EH (cell line): ENCODE measurements at places on chromosomes 13 and 19.

GRCh38 chr19:34489175-34489574, 7.6 kb downstream of the WTIP start:
- DNase-seq = no peak

DNA sequence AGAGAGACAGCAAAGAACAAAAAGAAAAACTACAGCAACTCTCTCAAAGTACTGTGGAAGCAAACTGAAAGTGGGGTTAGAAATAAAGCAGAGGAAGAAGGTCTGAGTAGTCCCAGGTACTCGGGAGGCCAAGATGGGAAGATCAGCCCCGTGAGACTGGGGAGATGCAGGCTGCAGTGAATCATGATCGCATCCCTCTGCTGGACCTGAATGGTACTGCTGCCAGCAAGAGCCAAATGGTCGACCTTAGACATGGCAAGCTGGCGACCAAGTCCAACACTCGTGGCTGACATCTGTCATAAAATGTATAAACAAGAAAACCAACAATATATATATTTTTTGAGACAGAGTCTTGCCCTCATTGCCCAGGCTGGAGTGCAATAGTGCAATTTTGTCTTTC, 33.7 kb upstream of the ZNF724 start:
- peak; percentile 43 for DNase-seq

- DNase-seq = no peak
Measured at GRCh38 chr13:114013952-114014629, 40.2 kb upstream of the C13orf46 start.

GRCh38 chr13:103006641-103007426, 59.4 kb downstream of the SLC10A2 start:
- peak; percentile 12 for DNase-seq

GRCh38 chr19:8615024-8615423, 4.5 kb upstream of the ADAMTS10 start:
- no peak for DNase-seq

DNA sequence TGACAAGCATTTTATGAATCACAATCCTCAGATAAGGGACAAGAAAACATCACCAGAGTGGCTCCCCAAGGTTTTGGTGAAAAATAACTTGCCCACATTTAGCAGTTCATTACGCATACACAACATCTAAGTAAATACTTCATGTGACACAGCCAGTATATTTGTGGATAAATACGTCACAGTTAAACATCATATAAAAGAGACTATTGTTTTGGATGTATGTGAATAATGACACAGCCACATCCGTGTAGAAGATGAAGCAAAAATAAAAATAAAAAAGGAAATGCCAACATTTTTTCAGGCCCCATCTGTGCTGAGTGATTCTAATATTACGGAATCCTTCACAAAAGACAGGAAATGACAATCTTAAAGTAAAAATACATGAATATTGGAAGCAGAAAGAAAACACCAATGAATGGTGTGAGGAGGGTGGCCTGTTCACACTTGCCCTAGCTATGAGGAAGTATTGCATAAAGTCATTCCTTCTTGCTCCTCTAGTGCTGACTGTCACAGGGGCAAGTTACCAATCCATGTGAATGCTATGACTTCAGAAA, 457.1 kb downstream of the KLF12 start:
- DNase-seq = peak; percentile 63

DNA sequence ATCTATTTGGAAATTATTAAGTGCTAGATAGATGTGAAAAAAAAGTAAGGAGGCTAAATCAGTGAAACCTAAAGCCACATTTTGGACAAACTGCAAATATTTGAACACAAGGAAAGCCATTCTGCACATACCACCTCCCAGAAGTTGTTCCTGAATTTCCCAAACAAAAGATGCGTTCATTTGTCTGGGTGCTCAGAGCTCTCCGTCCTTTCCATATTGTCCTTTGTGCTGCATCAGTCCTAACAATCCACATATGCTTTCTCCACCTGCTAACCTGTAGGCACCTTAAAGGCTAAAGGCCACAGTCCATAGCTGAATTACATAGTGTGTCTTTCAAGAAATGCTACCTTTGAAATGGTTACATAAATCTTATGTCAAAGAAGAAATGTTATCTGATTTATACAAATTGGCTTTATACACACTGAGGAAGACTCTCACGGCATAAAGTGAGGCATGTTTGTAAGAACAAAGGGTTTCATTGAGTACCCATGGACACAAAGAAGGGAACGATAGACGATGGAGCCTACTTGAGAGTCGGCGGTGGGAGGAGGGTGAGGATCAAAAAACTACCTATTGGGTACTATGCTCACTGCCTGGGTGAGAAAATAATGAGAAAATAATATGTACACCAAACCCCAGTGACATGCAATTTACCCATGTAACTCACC, 182.0 kb downstream of the RGCC start:
- DNase-seq = no peak

GRCh38 chr13:74920361-74920760, 561.6 kb downstream of the TBC1D4 start:
- no peak for DNase-seq

DNA sequence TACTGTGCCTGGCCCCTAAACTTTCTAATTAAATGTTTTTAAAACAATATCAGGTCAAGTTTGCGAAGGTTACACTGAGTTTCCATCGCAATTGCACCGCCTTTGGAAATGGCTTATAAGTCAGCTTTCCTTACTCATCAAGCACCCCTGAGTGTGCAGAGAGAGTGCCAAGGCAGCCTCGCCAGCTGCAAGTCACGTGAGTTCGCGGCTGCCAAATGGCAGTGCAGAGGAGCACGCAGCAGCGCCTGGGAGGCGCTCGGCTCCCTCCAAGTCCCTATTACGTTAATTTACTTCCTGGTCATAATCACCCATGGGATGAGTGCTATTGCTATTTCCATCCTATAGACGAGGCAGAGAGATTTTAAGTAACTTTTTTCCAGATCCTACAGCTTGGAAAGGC, 319.6 kb downstream of the TEX29 start:
- DNase-seq = no peak

- DNase-seq = peak; percentile 63
Measured at GRCh38 chr13:27644302-27644701, 22.6 kb downstream of the POLR1D start.

DNA sequence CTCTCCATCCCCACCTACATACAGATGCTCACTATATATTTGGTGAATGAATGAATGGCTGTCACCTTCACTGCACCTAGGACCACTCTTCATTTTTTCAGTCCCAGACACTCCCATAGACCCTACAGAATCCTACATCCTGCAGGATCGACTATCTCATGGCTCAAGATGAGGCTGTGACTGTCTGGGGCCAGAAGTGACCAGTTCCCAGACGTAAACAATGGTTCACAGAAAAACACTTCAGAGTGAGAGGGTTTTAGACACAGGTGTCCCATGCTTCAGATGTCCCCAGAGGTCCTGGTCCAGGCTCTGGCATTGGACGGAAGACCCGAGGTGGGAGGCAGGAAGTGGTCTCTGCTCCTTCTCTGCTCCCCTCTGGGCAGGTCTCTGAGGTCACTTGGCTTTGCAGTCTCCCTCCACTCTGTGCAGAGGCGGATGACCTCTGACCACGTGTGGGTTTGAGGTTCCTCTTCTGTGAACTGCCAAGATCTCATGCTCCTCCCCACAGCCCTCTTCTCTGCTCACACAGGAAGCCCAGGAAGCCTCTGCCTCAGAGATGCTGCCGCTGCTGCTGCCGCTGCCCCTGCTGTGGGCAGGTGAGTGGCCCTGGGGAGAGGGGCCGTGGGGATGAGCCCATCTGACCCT, 24.9 kb downstream of the SIGLEC7 start:
- DNase-seq = no peak

GRCh38 chr19:9156304-9156703, 16.1 kb downstream of the ZNF317 start:
- DNase-seq = no peak

DNA sequence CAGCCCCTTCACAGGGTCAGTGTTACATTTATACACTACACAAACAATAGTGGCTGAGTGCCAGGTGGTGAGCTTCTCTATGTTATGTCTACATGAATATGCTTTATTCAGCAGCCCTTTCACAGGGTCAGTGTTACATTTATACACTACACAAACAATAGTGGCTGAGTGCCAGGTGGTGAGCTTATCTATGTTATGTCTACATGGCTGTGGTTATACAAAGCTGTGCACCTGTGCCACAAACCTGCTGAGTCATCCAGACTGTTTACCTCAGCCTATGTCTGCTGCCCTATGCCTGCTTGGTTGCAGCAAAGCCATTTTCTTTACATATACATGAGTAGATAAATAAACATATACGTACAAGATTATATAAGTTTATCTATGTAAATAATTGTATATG, 76.5 kb downstream of the ZNF726 start:
- no peak for DNase-seq

GRCh38 chr19:33396701-33397535, 23.4 kb downstream of the CEBPG start:
- DNase-seq = peak; percentile 36

DNA sequence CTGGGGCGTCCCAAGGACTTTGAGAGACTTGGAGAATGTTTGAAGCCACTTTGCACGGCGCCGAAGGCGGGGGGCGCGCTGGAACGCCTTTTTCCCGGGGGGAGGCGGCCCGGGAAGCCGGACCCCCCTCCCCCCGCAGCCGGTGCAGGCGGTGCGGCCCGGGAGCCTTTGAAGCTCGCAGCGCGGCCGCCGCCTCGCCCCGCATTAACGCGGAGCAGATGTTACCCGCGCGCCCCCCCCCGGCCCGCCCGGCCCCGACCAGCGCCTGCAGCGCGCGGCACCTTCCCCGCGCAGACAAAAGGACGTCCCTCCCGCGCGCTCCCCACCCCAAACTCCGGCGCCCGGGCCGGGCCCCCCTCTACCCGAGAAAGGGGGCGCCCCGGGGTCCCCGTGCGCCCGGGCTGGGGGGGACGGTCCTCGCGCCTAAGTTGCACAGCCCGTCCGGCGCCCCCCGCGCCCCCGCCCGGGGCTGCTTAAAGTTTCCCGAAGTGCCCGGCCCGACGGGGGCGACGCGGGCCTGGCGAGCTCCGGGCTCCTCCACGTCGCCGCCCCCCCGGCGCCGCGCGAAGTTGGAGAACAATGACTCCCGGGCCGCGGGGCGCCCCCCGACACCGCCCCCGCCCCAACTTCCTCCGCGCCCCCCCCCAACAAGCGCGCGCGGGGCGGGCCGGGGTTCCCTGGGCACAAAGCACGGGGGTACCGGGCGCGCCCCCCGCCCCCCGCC, 685 bp downstream of the TCF3 start:
- peak; percentile 44 for DNase-seq

- DNase-seq = peak; percentile 55
Measured at GRCh38 chr13:111046590-111047141, 68.4 kb upstream of the ARHGEF7 start.
